ENCODE measurements at places on chromosomes 3 and 15.

- DNase-seq, result no peak
Measured at GRCh38 chr3:71956069-71956340, 171.1 kb upstream of the PROK2 start.

GRCh38 chr3:182482705-182483104 is 310.6 kb upstream of the ATP11B start:
- DNase-seq, result no peak

DNA sequence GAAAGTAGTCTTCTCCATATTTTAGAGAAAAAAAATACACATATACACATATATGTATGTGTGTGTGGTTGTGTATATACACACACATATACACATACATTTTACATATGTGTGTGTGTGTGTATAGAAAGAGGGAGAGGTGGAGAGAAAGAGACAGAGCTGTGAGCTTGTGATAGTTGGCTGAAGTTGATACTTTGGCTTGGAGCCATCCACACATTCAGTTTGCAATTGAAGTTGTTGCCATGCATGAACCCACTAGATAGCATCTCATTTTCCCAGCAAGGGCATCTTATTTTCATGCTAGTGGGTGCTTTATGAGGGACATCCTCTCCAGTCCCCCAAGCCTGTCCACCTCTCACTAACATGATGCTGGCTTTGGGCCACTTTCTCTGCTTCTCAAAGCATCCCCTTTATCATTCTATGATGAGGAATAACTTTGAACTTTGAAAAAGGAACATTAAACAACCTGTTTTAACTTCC is 228.6 kb downstream of the ZNF621 start:
- no peak for DNase-seq

- no peak for DNase-seq
Measured at GRCh38 chr3:168534761-168535160, 439.0 kb upstream of the GOLIM4 start.

DNA sequence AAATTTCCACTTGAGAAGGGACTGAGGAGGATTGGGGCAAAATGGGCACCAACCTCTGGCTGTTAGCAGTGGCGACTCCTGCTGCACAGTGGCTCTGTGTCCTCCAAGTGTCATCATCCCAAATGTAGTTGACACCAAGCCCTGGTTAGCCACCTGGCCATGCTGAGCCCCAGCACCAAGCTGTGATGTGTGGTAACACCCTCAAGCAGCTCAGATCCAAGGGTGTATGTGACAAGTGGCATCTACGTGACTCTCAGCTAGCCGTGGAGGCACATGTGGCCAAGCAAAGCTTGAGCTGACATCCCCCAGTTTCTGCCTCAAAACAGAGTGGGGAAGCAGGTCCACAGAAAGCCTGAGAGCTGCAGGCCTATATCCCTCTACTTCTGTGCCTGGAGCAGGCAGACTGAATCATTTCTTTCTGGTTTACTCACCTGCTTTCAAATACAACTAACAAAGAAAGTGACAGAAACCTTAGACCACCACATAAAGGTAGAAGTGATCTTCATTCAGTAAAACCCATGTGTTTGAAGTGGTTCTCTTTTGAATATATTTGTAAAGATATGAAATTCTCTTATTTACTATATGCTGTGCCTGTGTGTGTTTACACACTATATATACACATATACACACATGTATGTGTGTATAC is 40.0 kb downstream of the FOXP1 start:
- no peak for DNase-seq

- DNase-seq, result peak; percentile 86
Measured at GRCh38 chr15:45458746-45459403, 63.7 kb downstream of the SLC30A4 start.

GRCh38 chr3:9669720-9670432 is 20.6 kb downstream of the MTMR14 start:
- DNase-seq, result no peak

All from hematopoietic multipotent progenitor cell treated with erythropoietin and hydrocortisone succinate and interleukin-3 and kit ligand, for 15 days (in vitro differentiated cells).